RPMI8226 (cell line): ENCODE measurements at places on chromosomes 6 and 20.
A peak's percentile ranks its signal among the peaks of the same experiment; 100 is the strongest.

GRCh38 chr6:161166176-161166575 is 107.7 kb downstream of the AGPAT4 start:
- no peak for DNase-seq

DNA sequence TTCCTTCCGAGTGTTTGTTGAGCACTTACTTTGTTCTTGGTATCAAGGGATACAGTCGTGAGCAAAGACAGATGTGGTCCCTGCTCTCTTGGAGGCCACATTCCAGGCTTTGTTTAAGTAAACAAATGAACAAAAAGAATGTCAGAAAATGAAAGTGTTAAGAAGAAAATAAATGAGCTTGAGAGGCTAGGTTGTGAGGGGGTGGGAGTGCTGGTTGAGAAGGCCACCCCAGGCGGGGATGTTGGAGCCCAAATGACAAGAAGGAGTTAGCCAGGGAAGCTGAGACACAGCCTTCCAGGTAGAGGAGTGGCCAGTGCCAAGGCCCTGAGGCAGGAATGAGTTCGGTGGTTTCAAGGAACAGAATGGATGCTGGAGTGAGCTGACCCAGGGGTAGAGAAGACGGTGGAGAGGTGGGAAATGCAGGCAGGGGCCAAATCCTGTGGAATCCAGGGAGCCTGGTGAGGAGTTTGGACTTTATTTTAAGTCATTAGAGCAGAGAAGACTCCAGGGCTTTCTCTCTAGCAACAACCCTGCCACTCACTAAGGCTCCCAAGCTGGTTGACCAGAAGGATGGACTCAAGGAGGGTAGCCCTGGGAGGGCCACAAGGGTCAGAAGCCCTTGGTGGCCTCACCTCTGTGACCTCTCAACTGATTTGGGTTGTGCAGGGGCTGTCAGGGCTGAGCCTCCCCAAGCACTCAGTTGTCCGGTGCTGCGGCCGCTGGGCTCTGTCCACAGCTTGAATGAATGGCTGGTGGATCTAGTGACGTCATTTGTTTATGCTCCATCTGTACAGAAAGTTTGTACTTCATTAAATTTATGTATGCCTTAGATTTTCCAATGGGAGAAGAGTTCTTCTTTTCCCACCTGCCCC is 66.0 kb upstream of the STX16 start:
- DNase-seq = no peak

- no peak for DNase-seq
These were observed 74.5 kb downstream of the HUS1B start for GRCh38 chr6:582370-582769.

DNA sequence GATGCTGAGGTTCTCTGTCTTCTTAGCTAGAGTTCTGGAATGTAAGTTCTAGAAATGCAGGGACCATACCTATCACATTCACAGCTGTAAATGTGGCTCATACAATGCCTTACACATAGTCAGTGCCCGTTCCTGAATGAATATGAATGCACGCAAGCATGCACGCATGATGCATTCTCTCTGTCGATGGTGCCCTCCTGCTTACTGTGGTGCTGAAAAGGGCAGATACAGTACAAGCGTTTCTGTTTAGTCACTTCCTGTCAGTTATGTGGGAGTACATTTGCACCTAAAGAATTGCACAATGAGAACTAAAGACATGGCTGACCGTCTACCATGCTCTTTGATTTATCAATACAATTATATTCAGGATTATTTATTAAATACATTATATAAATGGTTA is 152.2 kb upstream of the SOX4 start:
- no peak for DNase-seq

- DNase-seq = no peak
These were observed 27.8 kb upstream of the TTPAL start for GRCh38 chr20:44447827-44448419.

- DNase-seq = peak; percentile 16
These were observed 169.5 kb downstream of the VEGFA start for GRCh38 chr6:43939281-43940070.

GRCh38 chr20:59825944-59826759 is 107.3 kb downstream of the SYCP2 start:
- peak; percentile 76 for DNase-seq

- no peak for DNase-seq
These were observed 185.7 kb downstream of the CDKAL1 start for GRCh38 chr6:20719980-20720379.

GRCh38 chr6:170053966-170054661 is 236.8 kb downstream of the DLL1 start:
- no peak for DNase-seq

DNA sequence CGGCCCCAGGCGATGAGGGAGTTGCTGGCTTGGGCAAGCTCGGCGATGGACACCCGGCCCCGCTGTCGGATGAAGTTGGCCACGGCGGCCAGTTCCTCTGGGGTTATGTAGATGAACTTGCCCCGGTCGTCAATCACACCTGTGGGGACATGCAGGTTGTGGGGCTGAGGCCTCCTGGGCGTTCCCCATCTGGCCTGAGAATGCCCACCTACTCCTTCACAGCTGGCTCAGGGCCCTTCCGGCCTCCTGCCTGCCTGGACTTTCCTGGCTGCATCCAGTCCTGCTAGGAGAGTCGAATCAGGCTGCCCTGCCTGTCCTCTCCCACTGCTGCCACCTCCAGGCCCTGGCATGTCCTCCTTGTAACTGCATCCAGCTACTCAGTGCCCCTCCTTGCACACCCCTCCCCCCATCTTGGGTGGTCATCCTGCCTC is 13.8 kb downstream of the DDRGK1 start:
- DNase-seq = no peak

GRCh38 chr6:134261766-134262165 is 56.1 kb downstream of the SGK1 start:
- DNase-seq = no peak

DNA sequence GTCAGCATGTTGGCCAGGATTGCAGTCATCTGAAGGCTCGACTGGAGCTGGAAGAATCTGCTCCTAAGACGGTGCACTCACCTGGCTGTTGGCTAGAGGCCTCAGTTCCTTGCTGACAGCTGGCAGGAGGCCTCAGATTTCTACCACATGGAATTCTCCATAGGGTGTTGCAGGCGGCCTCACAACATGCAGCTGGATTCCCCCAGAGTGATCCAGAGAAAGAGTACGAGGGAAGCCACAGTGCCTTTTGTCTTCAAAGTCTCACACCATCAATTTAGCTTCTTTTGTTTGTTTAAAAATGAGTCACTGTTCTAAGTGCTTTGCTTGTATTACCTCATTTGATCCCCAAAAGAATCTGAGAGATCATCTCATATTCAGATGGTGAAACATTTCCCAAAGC is 65.5 kb upstream of the FYN start:
- no peak for DNase-seq

DNA sequence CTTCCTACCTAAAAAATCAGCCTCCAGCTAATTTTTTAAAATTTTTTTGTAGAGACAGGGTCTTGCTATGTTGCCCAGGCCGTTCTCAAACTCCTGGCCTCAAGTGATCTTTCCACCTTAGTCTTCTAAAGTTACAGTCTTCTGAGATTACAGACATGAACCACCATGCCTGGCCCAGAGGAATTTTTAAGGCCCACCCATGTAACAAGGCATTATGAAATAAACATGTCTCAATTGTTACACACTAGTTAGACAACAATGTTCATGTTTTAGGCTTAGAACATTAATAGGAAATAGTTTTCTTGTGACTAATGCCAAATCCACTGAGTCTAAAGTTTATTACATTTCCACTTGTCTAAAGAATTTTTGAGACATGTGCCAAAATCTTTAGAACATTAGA is 221.2 kb downstream of the LAMA2 start:
- no peak for DNase-seq

GRCh38 chr6:83431545-83432155 is 799 bp upstream of the ME1 start:
- no peak for DNase-seq

DNA sequence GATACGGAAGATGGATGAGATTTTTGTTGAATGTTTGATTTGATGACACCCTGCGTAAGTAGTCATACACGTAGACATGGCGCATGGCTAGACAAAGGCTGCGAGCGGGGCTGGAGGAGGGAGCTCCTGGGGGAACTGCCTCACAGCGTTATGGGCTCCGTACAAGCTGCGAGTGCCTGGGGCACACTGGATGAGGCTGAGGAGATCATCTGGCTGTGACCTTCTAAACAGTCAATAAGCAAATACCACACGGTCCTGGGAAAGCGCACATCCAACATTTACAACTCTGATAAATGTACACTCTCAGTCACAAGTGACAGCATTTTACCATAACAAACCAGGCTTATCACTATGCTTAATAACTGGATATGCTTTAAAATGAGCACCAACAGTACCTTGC is 37.1 kb downstream of the SMLR1 start:
- DNase-seq = no peak

DNA sequence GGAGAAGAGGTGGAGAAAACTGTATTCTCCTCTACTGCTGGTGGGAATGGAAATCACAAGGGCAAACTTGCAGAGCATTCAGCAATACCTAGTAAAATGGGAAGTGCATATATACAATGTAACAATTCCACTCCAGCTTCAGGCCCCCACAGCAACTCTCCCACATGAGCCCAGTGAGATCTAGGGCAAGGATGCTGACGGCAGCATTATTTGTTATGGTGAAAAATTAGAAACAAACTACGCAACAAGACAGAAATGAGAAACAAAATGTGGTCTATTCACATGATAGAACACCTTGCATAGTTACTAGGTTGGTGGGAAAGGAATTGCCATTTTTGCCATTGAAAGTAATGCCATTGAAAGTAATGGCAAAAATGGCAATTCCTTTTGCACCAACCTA is 98.9 kb upstream of the SRSF6 start:
- no peak for DNase-seq

- peak; percentile 71 for DNase-seq
These were observed 120.0 kb upstream of the AGPAT4 start for GRCh38 chr6:161393839-161394364.

DNA sequence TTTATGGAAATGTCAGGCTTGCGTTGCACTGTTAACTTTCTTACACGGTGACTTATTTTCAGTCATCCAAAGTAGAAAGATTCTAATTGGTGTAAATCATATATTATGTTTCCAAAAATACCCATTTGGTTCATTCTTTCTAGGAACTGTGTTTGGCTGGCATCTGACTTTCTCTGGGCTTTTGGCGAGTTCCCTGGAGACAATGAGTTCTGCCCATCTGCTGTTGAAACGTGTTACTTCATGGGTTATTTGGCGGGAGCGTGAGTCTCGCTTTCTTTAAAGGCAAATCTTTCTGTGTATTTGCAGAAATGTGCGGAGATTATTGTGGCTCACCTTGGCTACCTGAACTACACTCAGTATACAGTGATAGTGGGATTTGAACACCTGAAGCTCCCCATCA is 29.5 kb downstream of the TMEM181 start:
- no peak for DNase-seq

GRCh38 chr6:84119277-84119676 is 85.7 kb downstream of the MRAP2 start:
- no peak for DNase-seq

GRCh38 chr6:31750411-31751022 is 10.7 kb downstream of the MSH5 start:
- no peak for DNase-seq

- DNase-seq = no peak
These were observed 43.1 kb downstream of the ESR1 start for GRCh38 chr6:151850479-151851003.

GRCh38 chr6:169201985-169202384 is 51.7 kb downstream of the THBS2 start:
- no peak for DNase-seq

GRCh38 chr6:125728739-125729138 is 20.7 kb upstream of the HEY2 start:
- no peak for DNase-seq

GRCh38 chr6:106066989-106067388 is 19.1 kb upstream of the PRDM1 start:
- no peak for DNase-seq

DNA sequence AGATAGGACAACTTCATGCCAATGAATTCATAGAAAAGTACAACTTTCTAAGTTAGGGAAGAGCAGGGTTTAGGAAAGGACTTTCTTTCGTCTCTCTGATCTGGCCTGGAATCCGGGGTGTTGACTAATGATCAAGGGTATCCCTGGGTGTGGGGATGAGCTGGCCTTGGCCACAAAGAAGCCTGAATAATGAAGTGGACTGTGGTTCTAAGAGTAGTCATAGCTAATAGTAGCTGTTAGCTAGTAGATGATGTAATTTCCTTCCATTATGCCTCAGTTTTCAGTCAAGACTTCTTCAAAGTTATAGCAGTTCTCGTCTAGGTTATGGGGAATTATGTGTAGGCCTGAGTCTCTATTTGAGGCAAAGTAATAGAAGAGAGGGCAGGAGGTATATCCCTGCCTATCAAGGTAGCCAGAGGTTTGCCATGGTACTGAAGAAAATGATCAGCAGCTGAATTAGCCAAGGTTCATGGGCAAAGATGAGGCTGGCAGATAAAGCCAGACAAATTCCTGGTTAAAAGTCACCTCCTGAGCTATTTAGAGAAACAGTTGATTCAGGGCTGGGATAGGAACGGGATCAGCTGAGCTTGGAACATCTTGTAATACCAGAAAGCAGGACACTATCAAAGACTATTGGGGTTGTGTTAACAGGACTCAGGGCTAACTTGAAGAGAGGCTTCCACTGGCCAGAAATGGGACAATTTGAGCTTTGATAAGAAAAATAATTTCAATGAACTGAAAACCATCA is 18.7 kb upstream of the TRPC4AP start:
- DNase-seq = no peak

GRCh38 chr6:114897536-114897935 is 554.7 kb upstream of the HS3ST5 start:
- no peak for DNase-seq

GRCh38 chr6:26613201-26613600 is 16.4 kb downstream of the ABT1 start:
- DNase-seq = no peak

- no peak for DNase-seq
These were observed 78.8 kb upstream of the ZNFX1 start for GRCh38 chr20:49356676-49357075.

DNA sequence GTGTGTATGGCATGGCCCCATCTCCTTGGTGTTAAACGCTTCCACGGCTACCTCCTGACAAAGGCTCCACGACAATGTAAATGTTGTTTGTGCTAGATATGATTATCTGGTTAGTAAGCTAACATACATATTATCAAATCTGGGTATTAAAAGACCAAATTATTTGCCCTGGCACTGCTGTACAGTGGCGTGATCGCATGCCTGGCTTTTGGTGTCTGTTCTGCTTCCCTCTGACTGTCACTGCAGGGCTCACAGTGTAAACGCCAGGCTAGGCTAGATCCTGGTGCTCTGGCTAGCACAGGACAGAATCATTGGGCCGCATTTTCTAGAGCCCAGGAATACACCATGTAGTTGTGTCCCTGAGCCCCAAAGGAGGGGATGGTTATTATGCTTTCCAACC is 38.7 kb downstream of the CD164 start:
- DNase-seq = no peak
